ENCODE measurements at places on chromosomes 7 and 10.

GRCh38 chr7:149626972-149627371 is 129.4 kb upstream of the ZNF746 start:
- no peak overlapping the region for H3K27ac ChIP-seq
- no peak for DNase-seq
- no peaks in the 10 kb centered on the region for H3K4me1 ChIP-seq
- no peaks in the 10 kb centered on the region for H3K27me3 ChIP-seq
- H3K36me3 ChIP-seq: no peaks in the 10 kb centered on the region
- H3K4me3 ChIP-seq: no peak overlapping the region

- no peaks in the 10 kb centered on the region for H3K4me1 ChIP-seq
- DNase-seq: no peak
- no peaks in the 10 kb centered on the region for H3K36me3 ChIP-seq
These were observed 119.3 kb upstream of the CHST15 start for GRCh38 chr10:124212702-124213101.

DNA sequence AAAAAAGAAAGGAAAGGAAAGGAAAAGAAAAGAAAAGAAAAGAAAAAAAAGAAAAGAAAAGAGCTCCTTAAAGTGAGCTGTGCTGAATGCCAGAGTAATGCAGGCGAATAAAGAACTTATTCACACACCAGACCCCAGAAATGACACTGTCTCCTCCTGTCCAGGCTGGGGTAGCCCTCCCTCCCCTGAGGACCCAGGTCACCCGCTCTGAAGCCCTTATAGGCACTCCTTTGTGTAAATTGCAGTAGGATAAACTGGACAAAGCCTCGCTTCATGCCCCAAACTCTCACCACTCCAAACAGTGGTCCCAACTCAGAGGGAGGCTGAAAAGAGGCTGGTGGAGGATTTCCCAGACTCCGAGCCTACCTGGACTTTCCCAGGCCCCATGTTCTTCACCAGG is 46.3 kb downstream of the PKD1L1 start:
- no peaks in the 10 kb centered on the region for H3K36me3 ChIP-seq
- no peak for DNase-seq
- no peaks in the 10 kb centered on the region for H3K4me1 ChIP-seq
- no peak overlapping the region for H3K4me3 ChIP-seq

DNA sequence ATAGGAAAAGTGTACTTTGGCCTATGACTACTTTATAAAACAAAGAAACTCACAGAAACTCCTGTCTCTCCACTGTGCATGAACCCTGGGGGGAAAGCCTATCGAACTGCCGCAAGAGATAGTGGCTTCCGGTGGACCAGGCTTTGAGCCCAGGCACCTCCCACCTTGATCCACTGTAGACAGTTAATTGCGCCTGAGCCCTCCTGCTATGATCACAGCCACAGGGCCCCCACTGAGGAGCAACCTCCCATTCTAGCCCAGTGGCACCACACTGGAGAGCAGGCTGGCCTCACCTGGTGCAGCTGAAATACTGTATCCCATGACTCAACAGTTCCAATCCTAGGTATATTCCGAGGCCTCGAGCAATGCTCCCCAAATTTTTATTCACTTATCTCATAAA is 98.8 kb downstream of the COBL start:
- H3K27ac ChIP-seq: no peak overlapping the region
- H3K36me3 ChIP-seq: no peaks in the 10 kb centered on the region
- H3K27me3 ChIP-seq: no peaks in the 10 kb centered on the region
- H3K4me3 ChIP-seq: no peak overlapping the region
- no peaks in the 10 kb centered on the region for H3K4me1 ChIP-seq
- DNase-seq: no peak

DNA sequence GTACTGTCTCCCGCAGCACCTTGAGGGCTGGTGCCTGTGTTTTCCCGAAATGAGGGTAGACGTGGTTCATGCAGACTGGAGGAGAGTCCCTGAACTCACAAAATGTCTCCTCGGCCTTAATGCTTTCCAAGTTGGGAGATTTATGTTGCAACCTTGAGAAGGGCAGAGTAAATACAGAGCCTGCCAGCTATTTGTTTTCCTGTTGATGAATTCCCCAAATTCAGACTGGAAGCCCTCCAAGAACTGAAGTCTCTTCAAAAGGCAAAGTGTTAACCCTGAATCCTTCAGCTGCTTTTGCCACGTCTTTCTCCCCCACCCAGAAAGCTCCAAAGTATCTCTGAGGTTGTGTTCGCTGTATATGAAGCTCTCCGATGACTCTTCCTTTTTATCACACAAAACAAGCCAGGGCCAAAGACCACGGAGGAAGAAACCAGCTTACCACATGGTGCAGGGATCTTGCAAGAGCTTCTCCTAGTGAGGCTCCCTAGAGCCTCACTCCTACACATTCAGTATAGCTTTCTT is 254.7 kb upstream of the NFE2L3 start:
- H3K4me1 ChIP-seq: no peaks in the 10 kb centered on the region
- no peaks in the 10 kb centered on the region for H3K27me3 ChIP-seq
- H3K4me3 ChIP-seq: no peak overlapping the region
- H3K27ac ChIP-seq: no peak overlapping the region
- no peak for DNase-seq
- no peaks in the 10 kb centered on the region for H3K36me3 ChIP-seq

DNA sequence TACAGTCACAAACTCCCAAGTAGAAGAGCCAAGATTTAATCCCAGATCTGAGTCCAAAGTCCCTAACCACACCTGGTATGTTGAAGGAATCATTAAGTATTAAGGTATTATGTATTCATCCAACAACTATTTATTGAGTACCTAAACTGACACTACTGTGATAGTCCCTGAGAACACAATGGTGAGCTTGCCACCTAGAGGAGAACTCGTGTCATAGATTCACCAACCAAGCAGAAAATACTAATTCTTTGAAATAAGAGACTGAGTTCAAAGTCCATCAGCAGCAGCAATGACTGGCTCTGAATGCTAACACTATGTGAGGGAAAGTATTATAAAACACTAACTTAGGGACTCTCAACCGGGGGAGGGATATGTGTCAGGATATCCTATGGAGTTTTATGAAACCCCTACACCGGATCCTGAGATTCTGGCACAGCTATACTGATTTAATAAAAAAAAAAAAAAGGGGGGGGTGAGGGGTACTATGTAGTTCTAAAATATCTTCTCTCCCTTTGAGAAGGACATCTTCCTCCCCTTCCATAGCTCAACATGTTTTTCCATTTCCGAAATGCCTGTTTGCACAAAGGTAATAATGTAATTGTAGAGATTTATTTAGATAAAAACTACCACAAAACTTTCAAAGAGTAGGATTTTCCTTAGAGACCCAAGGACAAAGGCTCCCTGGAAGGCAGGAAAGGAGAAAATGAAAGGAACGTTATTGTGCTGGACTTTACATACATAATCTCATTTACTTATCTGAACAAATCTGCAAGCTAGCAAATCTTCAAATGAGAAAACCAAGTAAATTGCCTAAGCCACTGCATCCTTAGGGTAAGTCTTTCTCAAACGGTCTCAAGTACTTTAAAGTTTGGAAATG is 1.6 kb downstream of the NCOA4 start:
- no peak overlapping the region for H3K4me3 ChIP-seq
- H3K4me1 ChIP-seq: peaks cover 2% of the 10 kb centered on the region
- H3K36me3 ChIP-seq: no peaks in the 10 kb centered on the region
- H3K27ac ChIP-seq: no peak overlapping the region
- no peak for DNase-seq

GRCh38 chr7:25860275-25861163 is 291.5 kb upstream of the NFE2L3 start:
- DNase-seq: no peak
- no peak overlapping the region for H3K4me3 ChIP-seq
- H3K27me3 ChIP-seq: peaks cover 4% of the 10 kb centered on the region
- no peaks in the 10 kb centered on the region for H3K36me3 ChIP-seq
- no peak overlapping the region for H3K27ac ChIP-seq

- no peaks in the 10 kb centered on the region for H3K36me3 ChIP-seq
- no peak overlapping the region for H3K27ac ChIP-seq
- H3K4me1 ChIP-seq: no peaks in the 10 kb centered on the region
- no peak for DNase-seq
- H3K27me3 ChIP-seq: no peaks in the 10 kb centered on the region
These were observed 3.8 kb downstream of the PRKCQ start for GRCh38 chr10:6576326-6576725.

- H3K27ac ChIP-seq: peak overlapping the region; percentile 72
- no peaks in the 10 kb centered on the region for H3K27me3 ChIP-seq
- no peak for DNase-seq
- H3K4me3 ChIP-seq: peak overlapping the region; percentile 81
These were observed 1.4 kb downstream of the KBTBD2 start for GRCh38 chr7:32890010-32890792.

GRCh38 chr10:129865413-129865812 is 98.7 kb downstream of the EBF3 start:
- no peaks in the 10 kb centered on the region for H3K27me3 ChIP-seq
- no peaks in the 10 kb centered on the region for H3K4me1 ChIP-seq
- no peak overlapping the region for H3K4me3 ChIP-seq
- no peak for DNase-seq
- H3K27ac ChIP-seq: no peak overlapping the region

DNA sequence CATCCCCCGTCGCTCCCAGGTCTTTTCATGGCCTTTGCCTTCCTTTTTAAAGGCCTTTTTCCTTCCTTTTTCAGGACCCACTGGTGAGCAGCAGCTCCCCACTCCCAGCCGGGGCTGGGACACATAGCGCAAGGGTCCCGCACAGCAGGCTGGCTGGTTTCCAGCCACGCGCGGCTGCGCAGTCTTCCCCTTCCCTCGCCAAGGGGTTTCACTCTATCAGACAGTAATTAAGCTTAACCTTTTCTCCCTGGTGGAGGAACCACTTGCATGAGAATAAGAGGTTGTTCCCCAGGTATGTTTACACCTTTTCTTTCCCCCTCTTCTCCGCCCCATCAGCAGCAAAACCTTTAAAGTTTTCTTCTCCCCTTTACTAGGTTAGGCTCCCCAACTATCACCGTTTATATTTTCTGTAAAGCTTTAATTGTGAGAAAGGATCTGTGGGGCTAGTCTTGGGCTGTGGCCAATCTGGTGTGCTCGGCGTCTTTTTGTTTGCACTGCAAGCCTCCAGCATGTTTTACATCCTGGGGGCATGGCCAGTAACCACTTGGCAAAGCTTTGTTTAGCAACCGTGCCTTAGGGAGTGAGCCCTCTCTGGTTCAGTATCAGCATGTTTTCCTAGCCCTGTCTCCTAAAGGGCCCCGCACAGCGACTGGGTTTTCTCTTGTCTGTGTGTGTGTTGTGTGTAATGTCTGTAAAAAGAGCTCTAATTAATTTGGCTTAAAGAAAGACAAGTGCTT is 219.6 kb downstream of the PHF14 start:
- no peak for DNase-seq
- H3K4me1 ChIP-seq: no peaks in the 10 kb centered on the region
- no peaks in the 10 kb centered on the region for H3K27me3 ChIP-seq
- H3K27ac ChIP-seq: no peak overlapping the region
- peak overlapping the region; percentile 43 for H3K4me3 ChIP-seq

DNA sequence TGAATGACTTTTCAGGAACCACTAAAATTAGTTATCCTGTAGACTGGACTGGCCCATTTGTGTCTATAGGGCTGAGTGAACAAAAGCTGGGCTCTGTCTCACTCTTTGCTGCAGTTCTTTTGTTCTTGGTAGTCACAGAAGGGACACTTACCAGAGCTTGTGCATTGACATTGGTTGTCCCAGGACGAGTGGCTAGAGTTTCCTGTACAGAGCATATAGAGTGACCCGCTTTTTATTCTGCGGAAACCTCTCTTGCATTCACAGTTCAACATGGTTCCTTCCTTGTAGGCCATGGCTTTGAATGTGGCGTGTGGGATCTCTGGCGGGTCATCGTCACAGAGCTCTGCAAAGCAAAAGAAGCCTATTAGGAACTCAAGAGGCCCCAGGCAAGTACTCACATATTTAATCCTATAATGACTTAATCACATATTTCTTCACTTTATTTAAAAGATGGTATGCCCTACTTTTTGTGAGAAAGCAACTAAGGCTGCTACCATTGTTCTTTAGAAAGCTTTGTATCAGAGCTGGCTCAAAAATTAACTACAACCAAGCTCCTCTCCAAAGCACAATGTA is 36.4 kb downstream of the IL2RA start:
- no peaks in the 10 kb centered on the region for H3K4me1 ChIP-seq
- H3K27me3 ChIP-seq: no peaks in the 10 kb centered on the region
- no peaks in the 10 kb centered on the region for H3K36me3 ChIP-seq

- H3K27ac ChIP-seq: no peak overlapping the region
- DNase-seq: no peak
- no peaks in the 10 kb centered on the region for H3K36me3 ChIP-seq
- no peaks in the 10 kb centered on the region for H3K27me3 ChIP-seq
- H3K4me1 ChIP-seq: no peaks in the 10 kb centered on the region
These were observed 216.9 kb downstream of the LRMDA start for GRCh38 chr10:75648351-75648750.

GRCh38 chr10:86139066-86139657 is 227.4 kb downstream of the GRID1 start:
- no peak overlapping the region for H3K4me3 ChIP-seq
- H3K4me1 ChIP-seq: no peaks in the 10 kb centered on the region
- peak; percentile 30 for DNase-seq
- no peak overlapping the region for H3K27ac ChIP-seq
- H3K27me3 ChIP-seq: no peaks in the 10 kb centered on the region
- H3K36me3 ChIP-seq: no peaks in the 10 kb centered on the region

DNA sequence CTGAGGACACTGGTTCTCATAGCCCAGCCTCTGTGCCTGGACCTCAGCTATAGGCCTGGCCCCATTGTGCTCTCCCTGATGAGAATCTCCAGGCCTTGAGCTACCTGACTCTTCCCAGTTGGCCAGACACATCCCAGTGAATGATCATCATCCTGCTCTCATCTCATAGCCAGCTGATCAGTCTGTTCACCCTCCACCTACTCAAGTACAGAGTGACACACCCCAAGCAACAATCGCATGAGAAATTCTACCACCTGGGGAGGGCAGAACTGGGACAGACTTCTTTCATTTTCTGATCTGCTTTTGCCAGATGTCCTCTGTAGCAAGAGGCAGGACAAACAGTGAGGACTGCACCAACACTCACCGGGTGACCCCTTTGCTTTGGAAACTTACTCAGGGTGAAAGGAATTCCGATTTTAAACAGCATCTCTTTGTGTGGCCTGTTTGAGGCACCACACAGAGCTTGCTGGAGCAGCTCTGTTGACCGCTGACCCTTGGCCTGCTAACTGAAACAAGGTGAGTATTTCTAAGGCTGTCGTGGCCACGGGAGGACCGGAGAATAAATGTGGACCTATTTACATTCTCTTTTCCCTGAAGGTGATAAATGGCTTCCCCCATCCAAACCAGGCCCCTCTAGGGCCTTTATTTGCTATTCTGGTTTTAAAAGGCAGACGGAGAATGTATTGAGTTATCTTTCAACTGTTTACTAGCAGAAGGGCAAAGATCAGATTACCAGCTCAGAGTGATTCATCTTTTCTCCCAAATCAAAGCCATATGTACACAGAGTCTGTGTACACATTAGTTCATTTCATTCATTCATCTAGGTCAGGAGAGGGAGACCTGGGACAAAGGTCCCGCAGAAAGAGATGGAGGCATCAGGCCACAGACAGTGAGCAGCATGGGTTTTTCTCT is 181.4 kb upstream of the TNS3 start:
- no peak for DNase-seq
- H3K27ac ChIP-seq: no peak overlapping the region
- no peaks in the 10 kb centered on the region for H3K4me1 ChIP-seq
- no peak overlapping the region for H3K4me3 ChIP-seq

- H3K27ac ChIP-seq: no peak overlapping the region
- no peaks in the 10 kb centered on the region for H3K27me3 ChIP-seq
- no peaks in the 10 kb centered on the region for H3K36me3 ChIP-seq
- H3K4me1 ChIP-seq: no peaks in the 10 kb centered on the region
- H3K4me3 ChIP-seq: no peak overlapping the region
These were observed 199.9 kb upstream of the FAM3C start for GRCh38 chr7:121595758-121596696.

GRCh38 chr10:119505131-119505551 is 37.4 kb downstream of the RGS10 start:
- no peak overlapping the region for H3K27ac ChIP-seq
- no peak overlapping the region for H3K4me3 ChIP-seq
- H3K27me3 ChIP-seq: no peaks in the 10 kb centered on the region
- no peaks in the 10 kb centered on the region for H3K36me3 ChIP-seq

All from aorta (tissue), 5 donors.